ENCODE measurements at places on chromosomes 16 and 17.
A peak's percentile ranks its signal among the peaks of the same experiment; 100 is the strongest.

GRCh38 chr16:86918637-86919036 is 340.3 kb downstream of the FOXL1 start:
- DNase-seq, result no peak

DNA sequence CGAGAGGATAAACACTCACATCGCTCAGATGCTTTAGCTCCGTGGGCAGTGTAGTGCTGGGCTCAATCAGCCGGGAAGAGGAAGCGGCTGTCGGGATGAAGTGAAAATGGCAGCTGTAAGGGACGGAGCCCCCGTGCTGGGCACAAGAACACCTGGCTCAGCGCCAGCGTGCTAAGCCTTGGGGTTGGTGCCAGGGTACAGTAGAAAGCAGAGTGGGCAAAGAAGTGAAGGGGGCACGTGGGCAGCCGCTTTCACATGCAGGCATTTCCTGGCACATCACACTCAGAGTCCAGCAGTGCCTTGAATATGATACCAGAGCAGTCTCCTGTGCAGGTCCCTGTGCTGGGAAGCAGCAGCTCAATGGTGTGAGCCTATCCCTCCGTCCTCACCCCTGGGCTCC is 51.1 kb upstream of the FOXF1 start:
- DNase-seq, result no peak

DNA sequence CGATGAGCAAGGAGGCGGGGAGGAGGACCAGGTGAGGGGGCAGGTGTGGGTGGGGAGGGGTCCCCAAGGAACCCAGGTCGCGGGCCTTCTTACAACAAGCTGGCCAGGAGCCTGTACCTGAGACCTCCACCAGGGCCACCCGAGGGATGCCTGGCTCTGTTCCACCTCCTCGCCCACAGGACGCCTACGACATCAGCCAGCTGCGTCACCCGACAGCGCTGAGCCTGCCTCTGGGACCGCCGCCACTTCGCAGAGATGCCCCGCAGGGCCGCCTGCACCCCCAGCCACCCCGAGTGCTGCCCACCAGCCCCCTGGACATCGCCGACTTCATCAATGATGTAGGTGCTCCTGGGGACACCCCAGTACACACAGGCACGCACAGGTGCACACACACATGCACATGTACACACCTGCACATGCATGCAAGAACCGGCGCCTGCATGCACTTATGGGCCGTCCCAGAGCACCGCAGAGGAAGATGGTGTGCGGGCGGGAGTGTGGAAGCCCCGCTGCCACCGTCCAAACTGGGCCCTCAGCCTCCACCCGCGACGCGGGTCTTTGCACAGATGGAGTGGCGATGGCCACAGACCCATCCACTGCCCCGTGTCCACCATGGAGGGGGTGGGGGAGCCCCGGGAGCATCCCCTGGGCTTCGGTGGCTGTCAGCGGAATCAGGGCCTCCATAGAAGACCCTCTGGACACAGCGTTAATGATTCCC is 6.6 kb downstream of the SLC22A31 start:
- DNase-seq, result no peak

DNA sequence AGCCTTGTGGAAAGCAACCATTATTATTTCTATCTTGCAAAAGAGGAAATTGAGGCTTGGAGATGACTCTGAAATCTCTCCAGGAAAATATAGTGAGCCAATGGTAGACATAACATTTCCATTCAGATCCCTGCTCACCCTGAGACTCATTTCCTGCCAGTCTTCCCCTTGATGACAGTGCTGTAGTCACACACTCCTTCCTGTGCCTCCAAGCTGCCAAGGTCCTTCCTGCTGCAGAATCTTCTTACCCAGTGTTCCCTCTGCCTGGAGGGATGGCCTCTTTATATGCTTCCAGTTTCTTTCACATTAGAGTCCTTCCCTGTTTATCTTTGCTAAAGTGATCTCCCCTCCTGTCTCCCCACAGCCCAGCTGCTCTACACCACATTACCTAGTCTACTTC is 648.1 kb downstream of the TOX3 start:
- no peak for DNase-seq

DNA sequence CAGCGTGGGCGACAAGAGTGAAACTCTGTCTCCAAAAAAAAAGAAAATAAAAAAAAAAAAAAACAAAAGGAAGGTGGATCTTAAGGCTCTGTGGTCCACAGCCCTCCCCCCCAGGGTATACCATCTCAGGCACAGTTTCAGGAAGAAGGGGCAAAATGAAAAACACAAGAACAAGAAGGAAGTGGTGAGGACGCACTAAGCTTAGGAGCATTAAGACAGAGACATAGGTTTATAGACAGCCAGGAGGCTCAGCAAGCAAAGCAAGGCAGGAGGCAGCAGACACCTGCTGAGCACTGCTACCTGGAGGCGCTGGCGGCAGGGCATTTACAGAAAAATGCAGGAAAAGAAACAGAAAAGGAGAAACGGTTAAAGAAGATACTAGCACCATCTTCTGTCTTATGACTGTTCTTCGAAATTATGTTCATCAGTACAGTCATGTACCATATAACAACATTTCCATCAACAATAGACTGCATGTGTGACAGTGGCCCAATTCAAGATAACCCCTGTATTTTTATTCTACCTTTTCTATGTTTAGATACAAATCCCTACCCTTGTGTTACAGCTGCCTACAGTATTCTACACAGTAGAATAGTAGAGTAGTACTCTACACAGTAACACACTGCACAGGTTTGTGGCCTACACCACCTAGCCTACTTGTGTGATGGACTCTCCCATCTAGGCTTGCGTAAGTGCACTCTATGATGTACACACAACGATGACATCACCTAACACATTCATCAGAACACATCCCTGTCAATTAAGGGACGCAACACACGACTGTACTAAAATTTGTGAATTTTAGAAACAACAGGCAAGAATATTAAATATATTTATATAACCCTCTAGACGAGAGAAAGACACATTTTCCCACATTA is 62.5 kb downstream of the XPO6 start:
- peak; percentile 33 for DNase-seq

DNA sequence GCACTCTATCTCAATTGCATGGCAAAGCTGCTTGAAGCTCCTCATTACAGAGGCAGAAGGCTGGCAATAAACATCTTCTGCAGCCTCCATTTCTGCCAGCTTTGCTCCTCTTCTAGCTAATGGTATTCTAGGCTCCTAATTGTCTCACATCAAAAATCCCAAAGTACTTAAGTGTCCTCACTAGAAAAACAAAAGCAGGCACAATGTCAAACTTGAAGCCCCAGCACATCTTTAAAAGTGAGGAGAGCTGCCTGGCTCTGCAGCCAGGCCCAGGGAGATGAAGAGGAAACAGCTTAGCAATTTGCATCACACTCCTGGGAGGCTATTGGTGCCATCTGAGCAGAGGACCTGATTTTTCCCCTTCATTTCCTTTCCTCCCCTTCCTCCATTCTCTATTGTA is 197.1 kb downstream of the KCNJ2 start:
- DNase-seq, result no peak

DNA sequence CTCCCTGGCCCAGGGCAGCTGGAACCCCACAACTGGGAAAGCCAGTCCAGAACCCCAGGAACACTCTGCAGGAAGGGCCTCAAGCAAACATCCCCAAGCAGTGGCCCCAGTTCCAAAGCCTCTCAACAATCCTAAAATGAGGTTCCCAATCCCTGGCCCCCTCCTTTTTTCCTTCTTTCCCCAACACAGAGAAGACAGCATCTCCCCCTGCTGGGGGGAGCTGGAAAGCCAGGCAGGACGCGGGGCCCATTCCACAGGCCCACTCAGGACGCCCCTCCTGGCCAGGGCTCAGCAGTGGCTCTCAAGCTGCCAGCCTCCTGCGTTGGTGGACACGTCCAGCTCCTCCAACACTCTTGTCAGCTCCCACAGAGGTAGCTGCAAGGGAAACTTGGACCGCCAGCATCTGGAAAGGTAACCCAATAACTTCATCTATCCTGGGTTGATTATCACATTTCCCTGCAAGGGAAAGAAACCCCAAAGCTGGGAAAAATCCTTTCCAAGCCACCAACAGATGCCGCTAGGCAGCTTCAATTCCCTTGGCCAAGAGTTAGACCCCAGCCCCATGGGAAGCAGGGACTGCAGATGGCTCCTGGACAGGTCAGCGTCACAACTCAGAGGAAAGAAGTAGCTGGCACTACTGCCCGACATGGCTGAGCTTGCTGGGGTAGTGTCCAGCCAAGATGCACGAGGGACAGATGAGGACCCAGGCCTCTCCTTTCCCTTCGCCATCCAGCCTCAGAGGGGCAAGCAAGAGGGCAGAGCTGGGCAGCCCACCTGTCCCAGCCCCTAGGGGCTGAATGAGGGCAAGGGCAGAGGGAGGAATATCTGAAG is 7.6 kb downstream of the HDAC5 start:
- DNase-seq, result no peak

- DNase-seq, result no peak
Measured at GRCh38 chr17:77042476-77043231, 98.1 kb upstream of the SEC14L1 start.

DNA sequence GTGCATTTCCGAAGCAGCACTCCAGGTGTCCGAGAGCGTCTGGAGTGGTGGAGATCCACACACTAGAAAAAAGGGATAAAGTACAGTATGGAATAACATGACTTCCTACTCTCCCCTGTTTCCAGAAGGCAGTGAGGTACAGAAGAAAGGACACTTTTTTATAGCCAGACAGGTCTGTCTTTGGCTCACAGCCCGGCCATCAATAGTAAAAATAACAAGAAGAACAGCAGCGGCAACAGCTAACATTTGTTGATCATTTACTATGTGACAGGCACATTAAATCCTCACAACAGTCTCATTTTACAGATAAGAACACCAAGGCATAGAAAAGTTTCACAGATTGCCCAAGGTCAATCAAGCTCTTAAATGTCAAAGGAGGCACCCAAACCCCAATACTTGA is 16.2 kb downstream of the DYNLRB2 start:
- no peak for DNase-seq

- no peak for DNase-seq
Measured at GRCh38 chr17:30961209-30962188, 9.3 kb upstream of the RNF135 start.

DNA sequence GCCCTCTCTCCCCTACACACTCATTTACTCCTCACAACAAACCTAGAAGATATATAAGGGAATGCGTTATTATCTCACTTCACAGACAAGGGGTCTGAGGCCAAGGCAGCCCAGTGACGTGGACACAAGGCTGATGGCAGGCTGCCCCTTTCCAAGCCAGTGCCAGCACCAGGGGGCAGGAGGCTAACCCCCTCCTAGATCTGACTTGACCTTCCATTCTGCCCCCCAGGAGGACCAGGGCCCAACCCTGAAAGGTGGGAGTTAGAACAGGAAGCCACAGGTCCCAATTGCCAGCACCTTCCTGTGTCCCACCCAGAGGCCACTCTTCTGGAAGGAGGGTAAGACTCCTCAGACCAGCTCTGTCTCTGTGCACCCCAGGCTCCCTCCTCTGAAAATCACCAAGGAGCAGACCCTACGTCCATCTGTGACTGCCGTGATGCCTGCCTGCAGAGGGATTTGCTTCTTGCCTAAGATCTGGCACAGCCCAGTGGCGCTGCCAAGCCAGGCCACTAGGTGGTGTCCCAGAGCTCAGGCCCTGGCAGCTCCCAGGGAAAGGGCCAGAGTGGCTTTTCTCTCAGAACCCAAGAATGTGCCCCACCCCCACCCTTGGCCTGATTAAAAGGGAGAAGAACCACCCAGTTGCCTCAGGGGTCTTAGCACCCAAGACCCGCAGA is 42.4 kb upstream of the MRPS23 start:
- DNase-seq, result peak; percentile 77

DNA sequence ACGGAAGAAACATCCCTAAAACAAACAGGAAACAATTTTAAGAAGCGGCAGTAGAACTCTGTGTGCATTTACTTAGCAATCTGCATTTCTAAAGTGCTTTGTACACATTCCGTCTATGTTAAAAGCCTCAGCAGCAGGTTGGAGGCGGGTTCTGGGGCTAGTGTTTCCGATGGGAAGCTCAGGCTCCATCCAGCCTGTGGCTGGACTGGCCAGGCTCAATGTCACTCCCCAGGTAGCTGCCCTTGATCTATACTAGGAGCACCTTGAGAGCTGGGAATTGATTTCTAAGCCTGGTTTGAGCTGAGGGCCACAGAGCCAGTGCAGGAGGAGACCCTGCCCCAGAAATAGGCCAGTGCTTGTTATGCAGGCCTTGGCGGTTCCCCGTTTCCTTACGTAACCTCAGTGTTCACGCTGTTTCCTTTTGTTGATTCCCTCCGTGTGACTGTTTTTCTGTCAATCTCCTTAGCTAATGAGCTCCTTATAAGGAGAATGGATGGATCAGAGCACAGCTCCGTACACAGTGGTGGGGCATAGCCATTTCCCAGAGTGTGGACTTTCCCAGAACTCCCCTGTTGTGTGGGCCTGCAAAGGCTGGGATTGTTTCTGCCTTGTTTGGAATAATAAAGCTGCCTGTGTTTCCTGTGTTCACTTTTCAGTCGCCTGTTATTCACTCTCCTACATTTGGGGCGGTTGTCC is 21.4 kb downstream of the ADORA2B start:
- no peak for DNase-seq

DNA sequence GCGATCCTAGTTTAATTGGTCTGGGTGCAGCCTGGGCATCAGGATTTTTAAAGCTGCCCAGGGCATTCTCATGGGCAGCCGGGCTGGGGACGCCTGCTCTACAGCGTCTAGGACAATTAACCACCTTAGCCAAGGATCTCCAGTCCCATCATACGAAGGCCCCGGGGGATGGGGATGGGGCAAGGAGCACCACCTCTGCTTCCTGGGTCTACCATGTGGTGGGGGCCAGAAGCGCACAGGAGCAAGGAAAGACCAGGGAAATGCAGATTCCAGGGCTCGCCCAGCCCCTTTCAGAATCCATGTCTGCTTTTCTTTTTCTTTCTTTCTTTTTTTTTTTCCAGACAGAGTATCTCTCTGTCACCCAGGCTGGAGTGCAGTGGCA is 29.3 kb downstream of the TBC1D16 start:
- DNase-seq, result no peak

- no peak for DNase-seq
Measured at GRCh38 chr17:17710728-17711541, 29.7 kb downstream of the RAI1 start.

- no peak for DNase-seq
Measured at GRCh38 chr17:28407130-28407973, 1.3 kb upstream of the SLC46A1 start.

GRCh38 chr16:70670175-70670574 is 15.7 kb downstream of the MTSS2 start:
- no peak for DNase-seq

- no peak for DNase-seq
Measured at GRCh38 chr17:57663326-57664070, 81.6 kb downstream of the CCDC182 start.

- DNase-seq, result no peak
Measured at GRCh38 chr17:42347198-42347597, 41.0 kb downstream of the STAT3 start.

- no peak for DNase-seq
Measured at GRCh38 chr17:48594538-48595277, 1.1 kb upstream of the HOXB5 start.

- no peak for DNase-seq
Measured at GRCh38 chr17:57366558-57367351, 110.4 kb downstream of the MSI2 start.

All from activated CD4-positive, alpha-beta T cell treated with anti-CD3 and anti-CD28 coated beads, Interleukin-2, amount 50 U/mL, for 1 hour (primary cell).